ENCODE measurements at places on chromosomes 11 and 22. TPM values are rescaled to one million over a fixed set of nuclear protein-coding genes. Genes with fewer than 3 reads are reported as not detected.

DNA sequence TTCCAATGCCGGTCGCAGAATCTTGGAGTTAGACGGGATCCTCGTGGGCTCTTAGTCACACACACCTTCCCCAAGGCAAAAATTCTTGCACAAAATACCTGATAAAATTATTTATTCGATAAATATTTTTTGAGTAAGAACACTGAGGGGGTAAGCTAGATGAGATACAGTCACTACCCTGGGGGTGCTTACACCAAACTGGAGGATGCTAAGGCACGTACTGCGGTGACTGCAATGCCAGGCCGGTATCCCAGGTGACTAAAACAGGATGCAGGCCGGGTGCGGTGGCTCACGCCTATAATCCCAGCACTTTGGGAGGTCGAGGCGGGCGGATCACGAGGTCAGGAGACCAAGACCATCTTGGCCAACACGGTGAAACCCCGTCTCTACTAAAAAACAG is 1.7 kb upstream of the MRTFA start:
- no peak for DNase-seq

GRCh38 chr11:77075425-77075905 is 8.7 kb downstream of the CAPN5 start:
- no peak for DNase-seq

GRCh38 chr22:37734964-37735451 is 38.2 kb downstream of the TRIOBP start:
- DNase-seq = peak; percentile 43

DNA sequence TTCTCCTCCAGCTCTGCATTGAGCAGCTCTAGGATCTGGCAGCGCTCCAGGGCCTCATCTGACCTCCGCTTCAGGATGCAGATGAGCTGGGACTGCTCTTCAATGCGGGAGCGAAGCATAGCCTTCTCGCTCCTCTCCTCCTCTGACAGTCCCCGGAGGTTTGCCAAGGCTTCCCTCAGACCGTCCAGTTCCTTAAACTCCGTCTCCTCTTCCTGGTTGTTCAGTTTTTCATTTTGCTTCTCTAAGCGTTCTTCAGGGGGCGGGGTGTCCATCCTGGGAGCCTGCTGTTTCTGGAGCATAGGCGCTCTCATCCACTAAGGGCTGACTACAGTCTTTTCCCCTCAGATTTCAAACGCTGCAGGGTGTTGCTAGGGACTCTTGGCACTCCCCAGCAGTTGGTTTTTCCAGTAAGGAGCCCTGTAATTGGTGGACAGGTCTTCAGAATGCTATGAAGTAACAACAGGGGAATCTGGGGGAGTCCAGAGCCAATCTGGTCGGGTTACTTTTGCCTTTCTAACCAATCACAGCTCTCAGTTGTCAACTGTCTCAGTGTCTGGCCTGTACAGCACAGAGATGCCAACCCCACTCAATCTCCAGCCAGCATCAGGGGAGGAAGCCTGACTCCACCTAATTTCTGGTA is at the start of gene CCDC89:
Gene CCDC89 (minus strand): TSS at position 376 of the 640 bp plus-strand sequence. CDS start 65 bp downstream, at position 311.
- peak; percentile 98 for DNase-seq

- DNase-seq = peak; percentile 30
These were observed 15.6 kb downstream of the ARAP1 start for GRCh38 chr11:72736452-72737069.

DNA sequence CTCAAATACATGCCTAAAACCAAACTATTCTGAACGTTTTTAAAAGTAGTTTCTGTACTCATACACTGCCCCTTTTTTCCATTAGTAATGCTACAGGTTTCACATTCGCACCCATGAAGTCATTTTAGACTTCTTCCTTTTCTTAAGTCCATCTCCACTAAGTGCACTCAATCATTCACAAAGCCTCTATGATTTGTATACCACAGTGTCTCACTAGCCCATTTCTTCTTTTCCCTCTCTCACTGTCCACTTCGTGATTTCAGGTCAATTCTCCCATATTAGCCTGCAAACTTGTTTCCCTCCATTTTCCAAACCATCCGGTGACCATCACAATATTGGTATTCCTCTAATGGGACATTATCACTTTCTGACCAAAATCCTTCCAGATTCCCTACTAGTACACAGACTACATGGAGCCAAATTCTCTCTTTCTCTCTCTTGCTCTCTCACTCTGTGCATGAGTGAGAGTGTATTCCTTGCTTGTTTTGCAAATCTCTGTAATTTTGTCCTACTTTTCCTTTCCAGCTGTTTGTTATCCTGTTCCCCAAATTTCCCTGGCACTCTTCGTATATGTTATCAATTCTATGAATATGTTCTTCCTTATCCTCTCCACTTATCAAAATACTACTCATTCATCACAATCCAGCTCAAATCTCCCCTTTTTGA is 3.4 kb upstream of the ZC3H12C start:
- DNase-seq = no peak

GRCh38 chr11:118705111-118705741 is 25.8 kb upstream of the TREH start:
- no peak for DNase-seq

- DNase-seq = no peak
These were observed 150.7 kb upstream of the CCDC90B start for GRCh38 chr11:83436855-83437254.

DNA sequence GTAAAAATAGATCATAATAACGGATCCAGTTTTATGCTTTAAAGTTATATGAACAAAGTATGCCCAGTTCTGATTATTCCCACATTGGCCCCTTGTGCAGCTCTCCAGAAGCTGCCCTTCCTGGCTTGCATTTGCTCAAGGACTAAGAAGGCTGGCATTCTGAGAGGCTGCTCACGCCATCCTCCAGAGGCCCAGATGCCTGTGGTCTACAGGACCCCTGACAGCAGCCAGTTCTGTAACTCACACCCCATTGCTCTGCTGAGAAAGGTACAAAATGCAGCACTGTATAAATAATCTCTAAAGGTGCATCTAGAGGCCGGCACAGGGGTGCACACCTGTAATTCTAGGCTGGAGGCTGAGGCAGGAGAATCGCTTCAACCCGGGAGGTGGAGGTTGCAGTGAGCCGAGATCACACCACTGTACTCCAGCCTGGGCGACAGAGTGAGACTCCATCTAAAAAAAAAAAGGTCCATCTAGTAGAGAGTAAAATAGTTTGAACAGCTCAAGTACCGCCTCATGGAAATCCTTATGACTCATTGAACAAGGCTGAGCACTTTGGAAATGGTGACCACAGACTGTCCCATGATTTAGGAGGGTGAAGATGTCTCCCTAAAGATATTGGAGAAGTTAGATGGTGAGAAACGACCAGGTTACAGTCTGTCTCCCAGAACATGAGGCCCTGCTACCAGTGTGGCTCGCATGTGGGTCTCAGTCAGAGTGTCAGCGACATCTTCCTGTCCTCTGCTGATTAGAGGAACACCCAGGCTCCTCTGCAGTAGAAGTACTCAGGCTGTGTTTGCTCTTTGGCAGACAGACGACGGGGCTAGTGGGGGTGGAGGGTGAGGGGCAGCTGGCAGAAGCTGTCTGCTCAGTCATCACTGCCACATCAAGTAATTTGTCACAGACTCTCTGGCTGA is 56.3 kb downstream of the KREMEN1 start:
- DNase-seq = no peak

DNA sequence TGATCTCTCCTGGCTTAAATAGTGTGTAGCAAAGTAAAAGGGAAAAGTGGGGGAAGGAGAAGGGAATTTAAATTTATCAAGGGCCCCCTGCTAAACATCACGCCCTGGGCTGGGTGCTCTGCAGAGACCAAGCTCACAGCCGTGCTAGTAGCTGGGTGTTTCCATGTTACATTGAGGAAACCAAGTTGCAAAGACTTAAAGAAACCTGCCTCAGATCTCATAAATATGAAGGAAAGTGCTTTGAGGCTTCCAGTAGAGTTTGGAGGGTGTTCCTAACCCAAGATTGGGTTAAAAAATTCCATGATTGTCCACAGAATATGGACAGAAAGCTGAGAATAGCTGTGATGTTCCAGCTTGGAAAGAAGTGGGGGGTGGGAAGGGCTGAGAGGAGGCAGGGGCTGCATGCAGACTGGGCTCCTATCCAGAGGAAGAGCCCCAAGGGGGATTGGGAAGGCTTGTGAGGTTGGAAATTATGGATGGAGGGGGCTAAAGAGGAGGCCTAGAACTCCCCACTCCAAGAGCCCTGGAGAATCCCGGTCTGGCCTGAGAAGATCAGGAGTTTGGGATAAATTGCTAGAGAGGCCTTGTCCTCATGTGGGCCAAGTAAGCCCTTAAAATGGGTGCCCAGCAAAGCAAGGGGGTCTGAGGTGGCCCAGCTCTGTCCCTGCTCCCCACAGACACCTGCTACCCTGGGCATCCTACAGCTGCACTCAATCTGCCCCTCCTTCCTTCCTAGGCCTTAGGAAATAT is 25.0 kb upstream of the OAF start:
- DNase-seq = peak; percentile 94

DNA sequence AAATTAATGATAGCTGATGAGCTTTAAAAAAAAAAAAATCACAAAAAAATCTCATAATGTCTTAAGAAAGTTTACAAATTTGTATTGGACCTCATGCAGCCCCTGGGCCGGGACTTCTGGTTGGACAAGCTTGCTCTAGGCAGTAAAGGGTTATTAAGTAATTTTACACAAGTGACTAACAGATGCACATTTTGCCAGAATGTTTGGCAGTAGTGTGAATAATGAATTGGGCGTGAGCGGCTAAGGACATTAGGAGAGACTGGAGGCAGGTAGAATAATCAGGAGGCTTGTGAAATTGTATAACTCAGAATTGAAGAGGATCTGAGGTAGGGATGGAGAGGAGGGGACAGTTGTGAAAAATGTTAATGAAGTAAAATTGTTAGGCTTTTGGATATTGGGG is 77.4 kb downstream of the HIPK3 start:
- no peak for DNase-seq

GRCh38 chr11:35943713-35944502 is at the start of gene LDLRAD3:
Gene LDLRAD3, plus strand, starts transcription at chr11:35944062. Its CDS starts 37 bp downstream, at chr11:35944099.
- DNase-seq = peak; percentile 91

GRCh38 chr11:115872416-115872815 is 368.2 kb upstream of the CADM1 start:
- DNase-seq = no peak

- DNase-seq = no peak
These were observed 1.6 kb downstream of the SLN start for GRCh38 chr11:107710301-107710700.

DNA sequence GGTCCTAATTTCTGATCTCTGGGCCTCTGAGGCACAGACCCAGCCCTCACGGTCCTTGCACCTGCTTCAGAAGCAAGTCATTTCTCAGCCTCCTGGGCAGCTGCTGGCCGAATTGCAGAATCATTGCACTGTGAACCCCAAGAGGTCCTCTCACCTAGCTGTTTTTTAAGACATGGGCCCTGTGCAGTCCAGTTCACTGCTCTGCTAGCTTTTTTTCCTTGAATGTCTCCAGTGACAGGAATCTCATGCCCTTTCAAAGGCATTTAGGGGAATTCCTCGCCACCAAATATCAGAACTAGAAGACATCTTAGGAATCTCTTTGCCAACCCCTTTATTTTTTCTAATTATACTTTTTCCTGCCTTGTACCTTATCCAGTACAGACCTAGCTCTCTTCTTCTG is 35.6 kb upstream of the TP53I11 start:
- no peak for DNase-seq

- no peak for DNase-seq
These were observed 847.1 kb downstream of the OPCML start for GRCh38 chr11:132685174-132685611.

DNA sequence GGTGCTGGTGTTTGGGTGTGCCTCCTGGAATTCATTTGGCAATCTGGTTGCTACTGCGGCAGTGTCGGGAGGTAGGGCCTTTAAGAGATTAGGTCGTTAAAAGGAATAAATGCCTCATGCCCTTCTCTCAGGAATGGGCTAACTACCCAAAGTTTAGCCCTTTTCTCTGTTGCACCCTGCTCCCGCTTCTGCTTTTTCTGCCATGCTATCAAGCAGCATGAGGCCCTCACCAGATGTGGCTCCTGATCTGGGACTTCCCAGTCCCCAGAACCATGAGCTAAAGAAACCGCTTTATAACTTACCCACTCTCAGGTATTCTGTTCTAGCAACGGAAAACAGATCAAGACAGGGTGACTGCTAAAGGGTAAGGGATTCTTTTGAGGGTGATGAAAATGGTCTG is 6.3 kb downstream of the EIF3D start:
- DNase-seq = no peak

DNA sequence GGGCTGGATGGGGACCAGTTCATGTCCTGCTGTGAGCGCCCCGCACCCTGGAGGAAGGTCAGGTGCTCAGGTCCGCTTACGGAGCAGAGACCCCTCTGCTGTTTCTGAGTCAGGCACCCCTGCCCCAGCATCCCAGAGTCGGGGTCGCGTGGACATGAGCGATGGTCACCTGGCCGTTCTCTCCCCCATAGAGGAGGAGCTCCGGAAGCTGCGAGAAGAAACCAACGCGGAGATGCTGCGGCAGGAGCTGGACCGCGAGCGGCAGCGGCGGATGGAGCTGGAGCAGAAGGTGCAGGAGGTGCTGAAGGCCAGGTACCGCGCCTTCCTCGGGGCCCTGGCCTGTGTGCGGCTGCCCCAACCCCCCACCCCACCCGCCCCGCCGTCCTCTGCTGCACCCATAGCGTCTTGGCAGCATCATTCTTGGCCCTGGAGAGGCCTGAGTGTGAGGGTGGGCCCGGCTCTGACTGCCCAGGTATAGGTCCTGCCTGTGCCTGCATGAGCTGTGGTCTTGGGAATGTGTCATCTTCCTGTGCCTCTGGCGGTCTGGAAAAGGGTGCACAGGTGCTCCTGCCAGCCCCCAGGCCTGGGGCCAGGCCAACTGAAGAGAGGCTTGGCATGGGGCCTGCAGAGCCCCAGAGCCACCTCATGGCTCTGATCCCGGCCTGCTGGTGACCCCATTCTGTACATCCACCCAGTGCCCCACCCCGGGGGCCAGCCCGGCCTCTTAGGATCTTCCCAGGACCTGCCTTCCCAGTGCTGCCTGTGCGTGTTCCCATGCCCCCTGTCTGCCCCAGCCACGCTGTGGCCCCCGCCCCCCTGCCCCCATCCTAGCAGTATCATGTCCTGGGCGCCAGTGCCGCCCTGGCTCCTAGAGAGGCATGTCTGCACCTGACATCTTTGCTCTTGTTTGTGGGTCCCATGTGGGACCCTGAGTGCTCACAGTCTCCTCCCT is 38.1 kb downstream of the GRAMD4 start:
- no peak for DNase-seq

The GGT1 gene
- 31.8 TPM for total RNA-seq

The TEX54 gene
- not detected for total RNA-seq

The UBE2L6 gene
- 38.9 TPM for total RNA-seq

The ANO1 gene
- 10.8 TPM for total RNA-seq

The CCDC89 gene
- 6.5 TPM for total RNA-seq

The SPON1 gene
- total RNA-seq = 91.1 TPM

Data from lung (tissue), 17 donors.